ELR (cell line): ENCODE measurements at places on chromosomes 5 and 9.

GRCh38 chr5:68409259-68409658 is 193.7 kb downstream of the PIK3R1 start:
- peak; percentile 89 for DNase-seq

GRCh38 chr9:100229136-100229535 is 123.6 kb downstream of the TEX10 start:
- peak; percentile 5 for DNase-seq

- DNase-seq: no peak
Observed at GRCh38 chr9:100303747-100304146, 49.0 kb downstream of the TEX10 start.

- peak; percentile 11 for DNase-seq
Observed at GRCh38 chr9:83204047-83204446, 141.1 kb upstream of the RASEF start.

DNA sequence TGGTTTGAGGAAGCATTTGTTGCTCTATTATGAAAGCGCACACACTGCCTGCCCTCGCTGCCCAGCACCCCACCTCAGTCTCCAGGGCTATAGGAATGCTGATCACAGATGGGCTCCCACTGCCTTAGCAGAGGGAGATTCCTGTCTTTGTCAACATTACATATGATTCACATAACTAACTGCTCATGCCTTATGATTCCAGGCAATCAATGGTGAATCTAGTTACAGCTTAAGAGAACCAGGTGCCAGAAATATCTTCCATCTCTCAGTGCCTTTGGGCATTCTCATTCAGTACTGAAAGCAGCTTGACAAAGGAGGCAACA is 458.9 kb upstream of the C9orf72 start:
- DNase-seq: no peak

DNA sequence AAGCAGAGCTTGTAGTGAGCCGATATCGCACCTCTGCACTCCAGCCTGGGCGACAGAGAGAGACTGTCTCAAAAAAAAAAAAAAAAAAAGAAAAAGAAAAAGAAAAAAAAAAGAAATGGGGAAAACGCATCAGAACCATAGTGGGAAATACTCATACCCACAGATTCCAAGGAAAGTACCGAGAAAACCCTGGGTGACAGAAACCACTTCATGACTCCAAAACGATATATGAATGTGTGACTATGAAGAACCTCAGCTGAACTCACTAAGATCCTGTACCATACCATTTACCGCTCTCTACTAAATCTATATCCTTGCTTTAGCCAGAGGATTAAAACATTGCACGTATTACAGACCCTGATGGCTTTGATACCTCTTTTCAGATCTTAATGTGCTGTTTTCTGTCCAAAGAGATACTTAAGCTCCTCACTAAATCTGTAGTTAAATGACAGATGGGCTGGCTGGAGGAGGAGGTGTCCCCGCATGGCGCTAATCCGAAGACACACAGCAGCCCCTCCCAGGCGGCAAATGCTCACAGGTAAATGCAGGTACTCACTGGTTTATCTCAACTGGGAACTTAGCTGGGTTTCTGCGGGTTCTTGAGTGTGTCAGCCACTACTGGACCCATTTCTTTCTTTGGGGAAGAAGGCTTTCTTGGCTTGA is 2.8 kb downstream of the LPCAT1 start:
- DNase-seq: no peak

- no peak for DNase-seq
Observed at GRCh38 chr9:130069048-130069447, 15.3 kb downstream of the GPR107 start.

DNA sequence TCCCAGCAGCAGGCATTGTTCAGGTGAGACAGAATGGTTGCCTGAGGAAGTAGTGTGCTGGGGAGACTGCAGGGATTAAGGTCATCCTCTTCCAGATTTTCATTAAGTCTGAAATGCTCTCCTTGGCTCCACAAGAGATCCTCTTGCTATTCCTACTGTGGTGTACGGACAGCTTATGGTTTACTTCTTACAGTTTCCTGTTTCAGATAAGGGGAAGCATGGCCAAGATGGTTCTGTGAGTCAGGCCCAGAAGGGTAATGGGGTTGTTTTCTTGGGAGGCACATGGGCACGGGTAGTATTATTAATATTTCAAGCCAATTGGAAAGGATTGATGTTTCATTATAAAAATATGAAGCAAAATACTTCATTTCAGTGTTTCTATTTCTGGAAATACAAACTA is 42.9 kb downstream of the GLRX start:
- DNase-seq: no peak

DNA sequence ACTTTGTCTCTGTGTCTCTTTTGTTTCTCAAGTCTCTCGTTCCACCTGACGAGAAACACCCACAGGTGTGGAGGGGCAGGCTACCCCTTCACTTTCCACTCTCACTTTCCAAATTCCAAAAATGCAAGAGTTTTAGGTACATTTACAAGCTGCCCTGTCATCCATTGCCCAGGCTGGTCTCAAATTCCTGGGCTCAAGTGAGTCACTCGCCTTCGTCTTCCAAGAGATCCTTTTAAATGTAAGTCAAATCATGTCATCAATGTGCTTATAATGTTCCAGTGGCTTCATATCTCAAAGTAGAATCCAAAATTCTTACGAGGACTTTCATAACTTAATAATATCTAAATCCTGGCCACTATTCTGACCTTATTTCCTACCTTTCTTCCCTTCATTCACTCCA is 20.4 kb upstream of the UGCG start:
- peak; percentile 34 for DNase-seq

GRCh38 chr5:17228821-17229291 is 11.4 kb downstream of the BASP1 start:
- no peak for DNase-seq

DNA sequence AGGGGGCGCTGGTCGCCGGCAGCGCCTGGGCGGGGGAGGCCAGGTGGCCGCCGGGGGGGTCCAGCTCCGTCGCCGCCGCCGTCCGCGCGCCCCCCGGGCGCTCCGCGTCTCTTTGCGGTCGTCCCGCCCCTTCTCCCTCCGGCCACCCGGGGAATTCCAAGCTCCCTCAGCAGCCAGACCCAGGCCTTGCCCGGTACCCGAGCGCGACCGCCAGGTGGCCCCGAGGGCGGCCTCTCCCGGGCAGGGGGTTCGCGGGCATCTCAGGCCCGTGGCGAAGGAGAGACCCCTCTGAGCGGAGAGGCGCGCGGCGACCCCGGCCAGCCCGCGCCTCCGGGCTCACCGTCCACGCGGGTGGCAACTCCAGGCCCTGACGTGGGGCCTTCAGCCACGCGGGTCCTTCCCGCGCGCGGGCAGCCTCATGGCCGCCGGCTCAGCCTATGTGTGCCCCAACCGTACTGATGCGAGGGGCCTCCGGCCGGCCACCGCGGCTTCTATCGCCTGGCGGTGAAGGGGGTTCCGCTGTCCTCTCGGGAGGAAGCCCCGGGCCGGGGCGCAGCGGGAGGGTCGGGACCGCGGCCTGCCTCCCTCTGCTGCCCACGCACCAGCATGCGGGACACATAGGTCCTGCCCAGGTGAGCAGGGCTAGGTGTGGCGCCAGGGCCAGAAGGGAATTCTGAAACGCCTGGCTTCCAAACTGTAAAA is 529 bp upstream of the NRARP start:
- DNase-seq: peak; percentile 74

- DNase-seq: peak; percentile 43
Observed at GRCh38 chr9:114271556-114272510, 51.1 kb upstream of the ORM1 start.

DNA sequence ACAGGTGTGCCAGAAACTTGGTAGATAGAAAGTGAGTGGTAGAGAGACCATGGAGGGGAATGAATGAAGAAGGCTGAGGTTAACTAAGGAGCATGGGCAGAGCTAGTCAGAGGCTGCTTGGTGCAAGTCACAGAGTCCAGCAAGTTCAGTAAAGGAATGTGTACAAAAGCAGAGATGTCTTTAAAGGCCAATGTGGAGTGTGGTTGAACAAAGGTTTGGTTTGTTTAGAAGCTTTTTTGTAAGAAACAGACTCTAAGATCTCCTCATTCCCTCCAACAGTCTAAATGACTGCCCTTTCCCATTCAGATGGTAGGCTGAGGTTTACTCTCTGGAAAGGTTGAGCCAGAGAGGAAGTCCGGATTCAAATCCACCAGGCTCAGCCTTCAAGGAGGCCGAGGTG is 84.2 kb downstream of the TNC start:
- DNase-seq: no peak

DNA sequence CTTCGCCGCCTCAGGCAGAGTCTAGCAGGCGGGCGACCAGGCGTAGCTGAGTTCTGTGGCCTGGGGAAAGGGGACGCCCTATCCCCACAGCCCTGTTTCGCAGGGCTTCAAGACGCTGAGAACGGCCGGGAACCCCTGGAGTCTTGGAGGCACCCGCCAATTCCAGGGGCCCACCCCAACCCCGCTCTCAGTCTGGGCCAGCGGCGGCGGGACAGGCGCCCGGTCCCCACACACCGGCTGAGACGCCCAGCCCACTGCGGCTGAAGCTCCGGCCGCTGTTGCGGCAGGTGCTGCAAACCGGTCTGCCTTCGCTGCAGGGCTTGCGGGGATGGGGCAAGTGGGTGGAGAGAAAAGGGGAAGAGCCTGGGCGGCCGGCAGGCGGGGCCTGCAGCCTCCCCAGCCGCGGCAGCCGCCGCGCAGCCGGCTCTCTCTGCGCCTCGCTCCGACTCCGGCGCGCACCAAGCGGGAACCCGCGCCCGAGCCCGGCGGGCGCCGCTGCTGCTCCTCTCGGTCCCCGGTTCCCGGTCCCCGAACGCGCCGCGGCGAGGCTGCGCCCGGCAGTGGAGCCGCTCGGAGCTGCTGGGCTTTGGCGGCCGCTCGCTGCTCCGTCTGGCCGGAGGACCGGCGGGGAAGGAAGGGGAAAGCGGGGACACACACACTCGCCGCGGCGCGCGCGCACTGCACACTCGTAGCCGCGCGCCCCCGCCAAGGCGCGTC is at the start of gene PIP5K1B:
PIP5K1B (plus strand) TSS at position 427 of the 717 bp plus-strand sequence. CDS start 117,375 bp downstream, outside the sequence.
- DNase-seq: peak; percentile 44

DNA sequence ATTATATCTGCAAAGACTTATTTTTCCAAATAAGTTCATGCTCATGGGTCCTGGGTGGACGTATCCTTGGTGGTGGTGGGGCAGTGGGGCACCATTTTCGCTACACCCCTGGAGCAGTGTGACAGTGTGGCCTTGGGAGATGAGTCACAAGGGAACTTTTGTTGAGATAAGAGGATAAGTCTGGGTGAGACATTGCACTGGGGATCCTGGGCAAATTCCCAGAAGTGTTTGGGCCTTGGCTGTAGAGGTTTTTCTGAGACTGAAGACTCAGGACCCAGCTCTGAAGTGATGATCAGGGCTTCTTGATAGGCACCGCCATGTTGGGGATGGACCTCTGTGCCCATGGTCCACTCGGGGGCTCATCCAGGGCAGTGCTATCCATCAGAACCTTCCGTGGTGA is 149.4 kb downstream of the MACROH2A1 start:
- DNase-seq: peak; percentile 50

GRCh38 chr5:149279661-149280060 is 8.0 kb downstream of the AFAP1L1 start:
- no peak for DNase-seq

GRCh38 chr5:9765419-9766140 is 135.4 kb upstream of the TAS2R1 start:
- DNase-seq: peak; percentile 43

- no peak for DNase-seq
Observed at GRCh38 chr9:18942801-18943200, 90.2 kb downstream of the SAXO1 start.

GRCh38 chr9:124263800-124264426 is 6.2 kb downstream of the NEK6 start:
- no peak for DNase-seq

GRCh38 chr5:115948091-115948534 is 14.2 kb upstream of the LVRN start:
- DNase-seq: no peak

DNA sequence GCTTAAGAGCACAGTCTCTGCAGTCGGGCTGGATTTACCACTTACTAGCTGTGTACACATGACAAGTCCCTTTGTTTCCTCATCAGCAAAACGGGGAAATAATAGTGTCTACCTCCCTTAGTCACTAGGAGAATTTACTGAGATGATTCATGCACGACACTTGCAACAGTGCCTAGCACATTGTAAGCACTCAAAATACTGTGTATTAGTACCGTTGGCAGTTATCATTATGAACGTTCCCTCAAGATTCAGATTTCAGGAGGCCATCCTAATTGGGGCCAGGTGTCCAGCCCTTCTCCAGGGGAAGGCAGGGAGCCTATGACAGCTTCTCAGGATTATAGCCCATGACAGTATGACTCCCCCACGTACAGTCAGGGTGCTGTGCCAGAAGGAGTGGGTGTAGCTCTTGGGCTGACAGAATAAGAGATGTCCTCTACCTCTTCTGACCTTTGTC is 164.3 kb downstream of the DOCK2 start:
- DNase-seq: peak; percentile 85

- DNase-seq: peak; percentile 93
Observed at GRCh38 chr9:104961238-104961637, 33.3 kb upstream of the ABCA1 start.

DNA sequence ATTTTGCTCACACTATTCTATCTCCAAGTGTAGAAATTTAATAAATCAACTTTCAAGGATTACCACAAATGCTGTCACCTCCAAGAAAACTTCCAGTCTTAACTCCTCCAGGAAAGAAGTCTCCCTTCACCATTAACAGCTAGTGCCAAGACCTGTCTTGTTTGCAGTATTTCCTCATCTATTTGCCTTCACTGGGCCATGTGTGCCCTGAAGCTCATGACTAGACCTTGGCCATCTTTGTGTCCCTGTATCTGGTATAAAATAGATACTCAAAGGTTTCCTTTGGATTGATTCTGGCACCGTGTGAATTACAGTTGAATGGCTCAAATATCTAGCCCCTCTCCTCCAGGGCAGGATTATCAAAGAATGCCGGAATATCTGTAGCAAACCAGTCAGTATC is 346.7 kb upstream of the KLF4 start:
- no peak for DNase-seq

- no peak for DNase-seq
Observed at GRCh38 chr5:151926188-151926587, 1.5 kb upstream of the GLRA1 start.

DNA sequence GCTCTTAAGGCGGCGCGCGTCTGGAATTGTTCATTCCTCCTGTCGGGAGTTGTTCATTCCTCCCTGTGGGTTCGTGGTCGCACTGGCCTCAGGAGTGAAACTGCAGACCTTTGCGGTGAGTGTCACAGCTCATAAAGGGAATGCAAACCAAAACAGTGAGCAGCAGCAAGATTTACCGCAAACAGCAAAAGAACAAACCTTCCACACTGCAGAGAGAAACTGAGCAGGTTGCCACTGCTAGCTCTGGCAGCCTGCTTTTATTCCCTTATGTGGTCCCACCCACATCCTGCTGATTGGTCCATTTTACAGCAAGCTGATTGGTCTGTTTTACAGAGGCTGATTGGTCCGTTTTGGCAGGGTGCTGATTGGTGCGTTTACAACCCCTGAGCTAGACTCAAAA is 1365.3 kb upstream of the WWC1 start:
- no peak for DNase-seq

DNA sequence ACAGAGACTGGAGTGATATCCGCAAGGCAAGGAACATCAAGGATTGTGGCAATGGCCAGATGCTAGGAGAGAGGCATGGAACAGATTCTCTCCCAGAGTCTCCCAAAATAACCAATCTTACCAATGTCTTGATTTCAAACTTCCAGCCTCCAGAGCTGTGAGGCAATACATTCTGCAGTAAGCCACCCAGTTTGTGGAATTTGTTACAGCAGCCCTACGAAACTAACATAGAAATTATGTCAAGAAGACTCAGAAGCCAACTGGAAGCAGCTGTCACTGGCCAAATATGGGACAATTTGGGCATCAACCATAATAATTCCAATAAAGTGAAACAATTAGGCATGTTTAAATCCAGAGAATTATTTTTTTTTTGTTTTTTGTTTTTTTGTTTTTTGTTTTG is 271.1 kb downstream of the NDUFS4 start:
- DNase-seq: no peak

- no peak for DNase-seq
Observed at GRCh38 chr5:171429543-171429910, 10.1 kb downstream of the FGF18 start.

- DNase-seq: no peak
Observed at GRCh38 chr9:116264361-116264760, 110.8 kb downstream of the PAPPA start.
